ENCODE measurements at places on chromosomes 13 and 19. TPM values are rescaled to one million over a fixed set of nuclear protein-coding genes. Genes with fewer than 3 reads are reported as not detected.

DNA sequence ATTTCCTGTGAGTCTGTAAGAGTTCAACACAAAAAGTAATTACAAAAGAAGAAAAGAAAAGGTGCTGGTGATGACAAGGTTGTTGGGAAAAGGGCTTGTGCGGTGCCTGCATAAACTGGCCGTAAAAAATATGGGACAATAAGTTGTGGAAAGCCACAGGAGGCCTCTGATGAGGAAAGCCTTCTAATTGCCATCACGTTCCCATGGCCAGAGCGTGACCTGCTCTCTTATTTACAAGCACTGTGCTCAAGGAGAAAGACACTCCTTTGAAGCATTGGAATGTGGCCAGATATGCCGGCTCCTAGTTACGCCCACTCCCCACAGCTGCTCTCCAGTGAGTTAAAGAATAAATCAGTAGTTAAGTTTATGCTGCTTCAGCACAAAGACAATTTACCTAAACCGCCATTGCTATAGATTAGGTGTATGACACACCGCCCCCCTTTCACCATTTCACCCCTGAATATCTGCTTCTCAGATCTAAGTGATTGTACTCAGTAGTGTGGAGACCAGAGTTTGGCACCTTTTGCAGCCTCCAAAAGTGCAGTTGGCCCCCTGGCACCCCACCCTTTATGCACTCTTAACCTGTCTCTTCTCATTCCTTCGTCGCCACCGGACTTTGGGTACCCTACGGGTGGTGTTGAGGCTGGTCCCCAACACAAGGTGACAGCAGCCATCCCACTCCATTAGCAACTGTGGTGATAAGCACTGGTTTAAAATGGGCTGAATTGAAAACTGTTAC, 8.1 kb upstream of the PGLYRP1 start:
- no peak for DNase-seq

- DNase-seq, result peak; percentile 41
Measured at GRCh38 chr19:54873990-54874389, at the start of gene FCAR. FCAR (plus strand) TSS chr19:54874235; CDS start chr19:54874290, 55 bp downstream.

GRCh38 chr19:30547246-30547645, 175.1 kb downstream of the ZNF536 start:
- no peak for DNase-seq

DNA sequence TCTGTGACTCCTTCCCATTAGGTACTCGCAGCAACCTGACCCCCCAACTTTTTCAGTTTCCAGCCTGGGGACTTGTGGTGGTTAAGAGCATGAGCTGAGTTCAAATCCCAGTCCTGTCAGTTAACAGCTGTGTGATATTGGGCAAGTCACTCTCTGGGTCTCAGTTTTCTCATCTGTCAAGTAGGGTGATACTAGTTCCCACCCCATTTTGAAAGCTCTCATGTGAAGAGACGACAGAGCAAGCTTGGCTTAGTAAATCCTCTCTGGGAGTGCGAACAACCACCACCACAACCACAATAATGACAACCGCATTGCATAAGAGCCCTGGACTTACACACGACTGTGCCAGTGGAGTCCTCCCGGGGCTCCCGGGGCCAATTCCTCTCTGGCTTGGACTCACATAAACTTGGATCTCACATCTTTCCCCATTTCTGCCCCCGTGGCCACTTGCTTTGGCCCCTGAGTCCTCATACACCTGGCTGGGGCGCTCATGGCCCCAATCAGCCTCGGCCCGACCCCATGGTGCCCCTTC, 454 bp downstream of the BLVRB start:
- no peak for DNase-seq

- DNase-seq, result no peak
Measured at GRCh38 chr19:15584095-15584494, 30.9 kb upstream of the CYP4F8 start.

DNA sequence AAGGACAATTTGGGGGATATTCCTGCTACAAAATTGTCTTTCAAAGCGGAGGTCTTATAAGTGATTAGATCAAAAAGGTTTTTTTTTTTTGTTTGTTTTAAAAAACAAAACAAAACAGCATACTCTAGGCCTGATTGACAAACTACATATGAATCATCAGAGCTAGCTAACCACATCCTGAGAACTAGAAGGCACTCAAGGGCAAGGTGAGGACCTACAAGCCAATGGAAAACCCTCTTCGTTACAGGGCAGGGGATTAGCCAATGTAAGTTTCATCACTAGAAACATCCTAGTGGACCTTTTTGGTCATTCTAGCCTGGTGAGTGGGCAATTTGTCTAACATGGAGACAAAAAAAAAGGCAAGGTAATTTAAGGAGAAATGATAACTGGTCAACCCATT, 428.6 kb downstream of the RFC3 start:
- no peak for DNase-seq

- DNase-seq, result no peak
Measured at GRCh38 chr13:78743973-78744372, 85.0 kb upstream of the OBI1 start.

Gene ZNF155
- total RNA-seq, result 10.8 TPM

- DNase-seq, result no peak
Measured at GRCh38 chr13:43077461-43077860, 54.1 kb downstream of the DNAJC15 start.

Gene IGFLR1
- 14.9 TPM for total RNA-seq

Gene OR2Z1
- not detected for total RNA-seq

GRCh38 chr13:34127523-34127922, 309.6 kb downstream of the RFC3 start:
- DNase-seq, result no peak

Gene NANOS3
- total RNA-seq, result not detected

DNA sequence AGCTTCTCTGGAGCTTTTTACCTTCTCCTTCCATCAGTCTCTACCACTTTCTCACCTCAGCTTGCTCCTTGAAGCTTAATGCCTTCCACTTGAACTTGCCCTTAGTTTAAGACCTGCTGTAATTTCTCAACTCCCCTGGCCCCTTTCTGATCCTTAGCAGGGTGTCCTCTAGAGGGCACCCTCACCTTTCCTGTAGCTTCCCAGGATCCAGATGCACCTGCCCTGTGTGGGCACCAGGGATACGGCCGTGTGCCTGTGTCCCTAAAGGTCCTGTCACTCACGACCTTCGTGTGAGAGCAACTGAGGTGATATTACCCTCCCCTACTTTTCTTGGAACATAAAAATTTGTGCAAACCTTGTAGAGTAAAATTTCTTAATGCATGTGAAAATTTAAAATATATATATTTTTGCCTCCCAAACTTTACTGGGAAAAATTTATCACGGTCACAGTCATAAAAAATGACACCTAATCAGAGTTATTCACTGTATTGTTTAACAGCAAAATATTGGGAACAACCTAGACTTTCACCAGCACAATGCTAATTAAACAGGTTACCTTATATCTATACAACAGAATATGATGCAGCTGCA, 46.4 kb downstream of the PSG3 start:
- DNase-seq, result no peak

Gene IGLON5
- total RNA-seq, result 0.26 TPM

GRCh38 chr19:58552655-58553054, 2.2 kb downstream of the CHMP2A start:
- DNase-seq, result no peak

Gene TTC9B
- total RNA-seq, result not detected

GRCh38 chr19:13872695-13873389, 4.1 kb upstream of the NANOS3 start:
- DNase-seq, result no peak

- DNase-seq, result peak; percentile 59
Measured at GRCh38 chr19:2613507-2614295, 88.8 kb downstream of the GNG7 start.

GRCh38 chr13:76822698-76823267, 63.4 kb downstream of the KCTD12 start:
- DNase-seq, result no peak

GRCh38 chr19:16023146-16023915, 53.0 kb upstream of the TPM4 start:
- DNase-seq, result peak; percentile 64

DNA sequence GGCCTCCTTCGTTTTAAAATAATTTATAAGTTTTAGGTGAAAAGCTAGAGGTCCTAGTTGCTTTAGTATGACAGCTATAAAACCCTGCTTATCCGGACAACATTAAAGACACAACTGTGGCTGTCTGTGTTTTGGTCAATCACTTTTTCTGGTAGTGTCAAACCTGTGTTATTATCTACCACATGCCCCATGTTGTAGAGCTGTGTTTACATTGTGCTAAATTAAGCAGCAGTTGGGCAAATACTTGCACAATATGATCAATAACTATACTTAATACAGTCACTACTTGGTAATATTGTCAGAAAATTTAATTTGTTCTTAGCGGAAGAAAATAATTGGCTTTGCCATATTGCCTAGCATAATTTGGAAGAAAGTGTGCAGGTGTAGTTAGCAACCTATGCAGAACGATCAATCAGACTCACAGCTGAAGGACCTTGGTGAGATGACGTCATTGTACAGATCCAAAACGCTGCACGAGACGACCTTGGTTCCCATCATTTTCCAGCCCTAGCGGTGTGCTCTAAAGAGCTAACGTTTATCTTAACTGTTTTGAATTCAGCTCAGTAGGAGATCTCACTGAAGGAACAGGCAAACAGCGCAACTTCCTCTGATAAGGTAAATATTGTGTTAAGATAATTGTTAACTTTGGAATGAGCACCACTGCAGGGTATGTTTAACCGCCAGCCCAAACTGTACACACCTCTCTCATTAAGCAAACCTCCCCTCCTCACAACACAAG, 476.6 kb downstream of the IRS2 start:
- DNase-seq, result no peak

- no peak for DNase-seq
Measured at GRCh38 chr19:43441716-43442115, 23.7 kb downstream of the LYPD3 start.

DNA sequence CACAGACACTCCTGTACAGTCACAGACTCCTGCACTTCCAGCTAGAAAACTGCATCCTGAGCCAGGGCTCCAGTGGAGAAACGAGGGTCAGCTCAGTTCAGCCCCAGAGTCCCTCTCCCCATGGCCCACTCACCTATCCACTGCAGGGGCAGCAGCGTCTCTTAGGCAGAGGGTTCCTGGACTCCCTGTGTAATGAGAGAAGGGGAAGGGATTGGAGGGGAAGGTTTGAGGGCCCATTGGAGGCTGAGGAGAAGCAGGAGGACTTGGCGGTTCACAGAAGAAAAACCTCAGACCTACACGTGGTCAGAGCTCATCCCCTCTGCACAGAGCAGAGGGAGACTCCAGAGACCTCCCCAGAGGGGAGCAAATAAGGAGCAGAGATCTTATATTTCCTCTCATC, 9.2 kb upstream of the CEACAM18 start:
- no peak for DNase-seq

GRCh38 chr13:97058926-97059325, 64.7 kb upstream of the OXGR1 start:
- no peak for DNase-seq

GRCh38 chr19:35641515-35642151, at the start of gene ETV2:
ETV2 (plus strand) TSS chr19:35641745; CDS start chr19:35642461, 716 bp downstream.
- no peak for DNase-seq

Gene ARHGAP35
- total RNA-seq, result 64.4 TPM

Gene FSD1
- total RNA-seq, result 0.84 TPM

DNA sequence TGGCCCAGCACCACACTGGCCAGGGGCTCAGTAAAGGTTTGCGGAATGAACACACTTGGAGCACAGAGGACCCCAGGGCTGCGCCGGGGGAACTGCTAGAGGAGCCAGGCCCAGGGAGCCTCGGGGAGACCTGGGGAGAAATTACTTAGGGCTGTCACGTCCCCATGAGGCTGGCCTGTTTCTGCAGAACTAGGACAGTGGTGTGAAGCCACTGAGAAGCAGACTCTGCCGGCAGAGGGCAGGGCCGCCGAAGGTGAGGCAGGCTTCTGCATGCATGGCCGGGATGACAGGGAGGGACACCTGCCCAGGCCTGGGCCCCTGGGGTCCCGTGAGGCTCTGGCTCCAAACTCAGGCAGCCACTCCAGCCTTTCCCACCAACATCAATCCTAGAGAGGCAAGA, 26.4 kb downstream of the ELAVL1 start:
- DNase-seq, result peak; percentile 64

Gene CDX2
- total RNA-seq, result not detected

GRCh38 chr13:82879921-82880320, 1002.4 kb downstream of the SLITRK1 start:
- DNase-seq, result no peak

GRCh38 chr19:2702170-2703076, at the start of gene GNG7:
GNG7 (minus strand) TSS chr19:2702694; CDS start chr19:2520688, 182,006 bp downstream.
- DNase-seq, result peak; percentile 97

DNA sequence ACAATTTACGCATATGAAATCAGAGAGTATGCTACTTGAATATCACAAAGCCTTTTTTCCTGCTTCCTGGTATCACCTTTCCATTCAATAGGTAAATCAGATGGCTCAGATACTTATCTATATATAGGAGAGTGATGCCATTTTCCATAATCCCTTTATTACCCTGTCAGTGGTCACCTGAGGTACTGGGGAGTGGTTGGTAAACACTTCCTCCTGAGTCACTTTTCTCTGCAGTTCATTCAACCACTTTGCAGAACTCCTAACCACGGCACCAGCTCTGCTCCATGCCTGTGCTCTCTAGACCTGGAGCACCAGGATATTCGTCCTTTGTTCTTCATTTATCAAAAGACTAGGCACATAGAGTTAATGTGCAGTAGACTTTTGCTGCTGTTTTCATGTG, 748.5 kb upstream of the KLHL1 start:
- no peak for DNase-seq

- DNase-seq, result no peak
Measured at GRCh38 chr13:41554626-41555386, 97.5 kb downstream of the RGCC start.

GRCh38 chr13:51363625-51364024, 24.1 kb downstream of the SERPINE3 start:
- no peak for DNase-seq

DNA sequence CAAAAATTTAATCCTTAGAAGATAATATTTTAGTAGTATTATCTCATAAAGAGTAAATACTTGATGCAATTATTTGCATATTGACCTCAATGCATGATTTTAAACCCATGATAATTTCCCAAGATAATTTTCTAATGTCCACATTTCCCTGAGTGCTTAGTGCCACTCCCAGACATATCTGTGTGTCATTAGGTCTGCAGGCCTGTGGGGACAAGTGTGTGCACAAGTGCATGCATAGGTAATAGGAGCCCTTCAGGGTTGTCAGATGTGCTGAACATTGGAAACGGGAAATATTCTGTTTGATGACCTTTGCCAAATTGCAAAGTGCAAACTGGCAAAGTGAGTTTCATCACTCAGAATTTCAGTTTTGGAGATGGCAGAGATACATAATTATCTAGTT, 369.9 kb downstream of the KLF5 start:
- no peak for DNase-seq

- DNase-seq, result no peak
Measured at GRCh38 chr13:66617786-66618185, 612.4 kb downstream of the PCDH9 start.

GRCh38 chr13:110380359-110381028, 73.4 kb downstream of the COL4A2 start:
- no peak for DNase-seq

- no peak for DNase-seq
Measured at GRCh38 chr13:21576426-21576825, 27.5 kb downstream of the MICU2 start.
